NCI-H526 treated with DMSO at 0.1 percent for 48 hours (cell line): ENCODE measurements at places on chromosomes 12 and 14.
A peak's percentile ranks its signal among the peaks of the same experiment; 100 is the strongest.

GRCh38 chr12:58434726-58435125 lies 485.6 kb downstream of the LRIG3 start:
- DNase-seq: peak; percentile 92

- DNase-seq: no peak
These were observed 177.9 kb downstream of the ETV6 start for GRCh38 chr12:11827091-11828061.

DNA sequence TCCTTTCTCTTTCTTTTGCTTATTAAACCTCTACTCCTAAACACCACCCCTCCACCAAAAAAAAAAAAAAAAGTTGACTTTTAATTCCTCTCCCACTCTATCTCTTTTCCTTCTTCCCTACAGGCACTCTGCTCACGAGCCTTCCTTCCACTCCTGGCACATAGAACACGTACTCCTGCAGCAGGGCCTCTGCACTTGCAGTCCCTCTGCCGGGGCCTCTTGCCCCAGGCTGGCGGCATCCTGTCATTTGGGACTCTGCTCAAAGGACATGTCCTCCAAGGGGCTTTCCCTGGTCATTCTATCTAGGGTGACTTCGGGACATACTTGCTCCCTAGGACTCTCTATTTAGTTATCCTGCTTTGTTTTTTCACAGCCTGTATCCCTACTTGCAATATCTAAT lies 7.7 kb downstream of the FOS start:
- no peak for DNase-seq

DNA sequence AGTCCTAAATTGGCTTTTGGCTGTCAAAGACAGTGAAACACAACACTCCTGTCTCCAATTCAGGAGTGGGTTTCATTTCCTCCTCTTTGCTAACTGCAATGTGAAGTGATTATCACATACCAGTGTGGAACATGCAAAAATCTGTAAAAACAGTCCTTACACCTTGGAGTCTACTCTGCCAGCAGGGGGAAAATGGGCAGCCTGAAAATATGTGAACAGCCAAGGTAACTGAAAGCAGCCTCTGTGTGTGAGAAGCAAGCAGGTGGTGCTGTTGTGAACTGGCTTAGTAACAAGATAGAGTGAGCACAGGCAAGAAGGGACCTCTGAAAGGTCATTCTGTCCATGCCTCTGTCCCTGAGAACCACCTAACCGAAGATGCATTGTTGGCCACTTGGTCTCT lies 6.0 kb downstream of the PRMT8 start:
- DNase-seq: peak; percentile 33

- no peak for DNase-seq
These were observed 125.6 kb downstream of the TTC8 start for GRCh38 chr14:88950069-88950468.

DNA sequence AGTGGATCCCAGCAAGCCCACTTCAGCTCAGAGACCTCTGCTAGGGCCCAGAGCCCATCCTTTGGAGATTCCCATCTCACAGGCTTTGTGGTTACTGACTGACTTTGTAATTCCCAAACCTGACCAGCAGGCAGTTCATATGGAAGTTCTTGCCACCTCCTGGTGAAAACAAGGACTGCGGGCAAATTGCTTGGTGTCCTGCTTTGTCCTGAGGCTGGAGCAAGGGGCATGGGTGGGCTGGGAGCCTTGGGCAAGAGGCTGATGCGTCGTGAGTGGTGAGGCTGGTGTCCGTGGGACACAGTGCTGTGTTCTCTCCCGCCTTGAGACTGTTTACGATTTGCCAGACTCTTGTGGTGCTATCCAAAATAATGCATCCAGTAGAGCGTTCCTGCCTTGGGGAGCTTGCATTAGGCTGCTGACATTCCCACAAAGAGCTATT lies 91.0 kb downstream of the LRRC74A start:
- peak; percentile 34 for DNase-seq

- DNase-seq: no peak
These were observed 8.6 kb upstream of the STRAP start for GRCh38 chr12:15873556-15873955.

- DNase-seq: no peak
These were observed 55.7 kb downstream of the TRPV4 start for GRCh38 chr12:109777544-109777943.

DNA sequence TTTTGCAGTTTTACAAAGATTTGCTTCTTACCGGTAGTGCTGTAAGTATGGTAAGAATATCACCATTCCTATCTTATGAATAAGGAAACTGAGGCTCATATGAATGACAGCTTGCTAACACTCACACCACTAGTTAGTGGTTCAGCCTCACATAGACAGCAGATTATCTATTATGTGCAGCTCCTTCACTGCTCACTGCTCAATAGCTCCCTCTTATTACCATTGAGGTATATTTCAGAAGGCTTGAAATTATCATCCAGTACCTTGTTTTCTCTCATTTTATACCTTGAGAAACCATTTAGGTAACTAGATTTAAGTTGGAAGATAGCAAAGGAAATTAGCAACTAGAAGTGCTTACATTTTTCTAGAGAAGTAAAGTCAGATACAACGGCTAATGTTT lies 15.5 kb downstream of the RIC8B start:
- no peak for DNase-seq

DNA sequence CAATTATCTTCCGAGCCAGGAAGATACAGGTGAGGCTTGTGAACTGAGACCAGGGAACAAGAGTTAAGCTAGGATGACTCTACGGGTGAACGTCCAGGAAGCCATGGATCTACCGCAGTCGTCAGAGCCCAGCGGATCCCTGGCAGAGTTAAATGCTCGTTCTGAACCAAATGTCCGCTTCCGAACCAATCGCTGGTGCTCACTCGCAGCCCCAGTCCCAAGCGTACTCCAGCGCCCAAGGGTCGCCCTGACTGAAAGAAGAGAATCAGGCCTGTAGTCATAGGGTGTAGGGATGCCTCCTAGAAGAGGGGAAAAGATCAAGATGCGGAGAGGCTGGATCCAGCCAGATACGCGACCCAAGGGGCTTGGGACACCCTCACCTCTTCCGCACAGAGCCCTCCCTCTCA lies 283 bp downstream of the VIPAS39 start:
- peak; percentile 46 for DNase-seq

DNA sequence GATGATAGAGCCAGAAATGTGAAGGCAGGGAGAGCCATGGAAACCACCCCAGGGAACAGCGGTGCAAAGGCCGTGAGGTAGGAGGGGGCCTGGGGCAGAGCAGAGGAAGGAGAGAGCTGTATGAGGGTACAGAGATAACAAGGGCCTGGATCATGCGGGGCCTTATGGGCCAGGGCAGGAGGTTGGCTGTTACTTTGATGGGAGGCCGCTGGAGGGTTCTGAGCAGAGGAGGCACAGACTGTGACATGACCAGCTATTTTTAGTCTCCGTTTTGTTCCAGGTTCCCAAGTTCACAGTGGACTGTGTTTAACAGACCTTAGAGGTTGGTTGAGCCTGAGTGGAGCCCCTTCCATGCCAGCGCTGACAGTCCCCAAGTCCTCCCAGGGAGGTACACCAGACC lies 118.6 kb downstream of the GCH1 start:
- DNase-seq: no peak

DNA sequence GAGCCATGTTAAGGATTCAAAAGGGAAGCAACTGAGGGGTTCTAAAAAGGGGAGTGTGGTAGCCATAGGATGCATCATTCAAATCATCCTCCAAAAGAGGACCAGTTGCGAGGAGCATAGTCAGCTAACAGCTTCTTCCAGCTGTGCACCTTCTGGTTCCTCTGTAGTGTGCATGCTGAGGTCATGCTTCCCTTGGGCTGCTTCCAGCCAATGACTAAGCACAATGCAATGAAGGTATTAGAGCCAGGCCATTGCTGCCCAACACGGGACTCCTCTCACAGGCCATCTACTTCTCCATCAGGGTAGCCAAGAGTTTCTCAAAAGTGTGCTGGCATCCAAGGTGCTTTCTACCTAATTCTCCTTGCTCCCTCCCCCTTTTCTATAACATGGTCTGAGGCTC lies 69.2 kb upstream of the ARID2 start:
- DNase-seq: no peak

DNA sequence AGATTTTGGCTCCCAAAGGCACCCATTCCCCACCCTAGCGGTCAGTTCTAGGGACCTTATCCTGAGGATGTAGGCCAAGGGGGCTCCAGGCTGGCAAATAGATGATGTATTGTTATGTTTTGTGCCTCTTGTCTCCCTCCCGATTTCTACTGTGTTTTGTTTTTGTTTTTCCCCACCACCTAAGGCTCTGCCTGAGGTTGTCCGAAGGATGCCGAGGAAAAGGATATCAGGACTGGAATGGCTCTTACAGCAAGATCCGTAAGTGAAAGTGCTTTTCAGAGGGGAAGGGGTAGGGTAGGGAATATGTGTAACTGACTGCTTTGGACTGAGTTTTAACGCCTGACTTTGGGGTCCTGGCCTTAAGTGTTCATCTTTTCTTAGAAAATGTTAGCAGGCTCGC lies 6.6 kb downstream of the FOXG1 start:
- DNase-seq: no peak
